Stimulated activated naive B cell treated with anti-CD40 and anti-IgM and Interleukin-4, amounts not matched to agents 10 μg/mL and 1 μg/mL and 100 μg/mL, for 72 hours (primary cell): ENCODE measurements at places on chromosomes 1 and 21.

DNA sequence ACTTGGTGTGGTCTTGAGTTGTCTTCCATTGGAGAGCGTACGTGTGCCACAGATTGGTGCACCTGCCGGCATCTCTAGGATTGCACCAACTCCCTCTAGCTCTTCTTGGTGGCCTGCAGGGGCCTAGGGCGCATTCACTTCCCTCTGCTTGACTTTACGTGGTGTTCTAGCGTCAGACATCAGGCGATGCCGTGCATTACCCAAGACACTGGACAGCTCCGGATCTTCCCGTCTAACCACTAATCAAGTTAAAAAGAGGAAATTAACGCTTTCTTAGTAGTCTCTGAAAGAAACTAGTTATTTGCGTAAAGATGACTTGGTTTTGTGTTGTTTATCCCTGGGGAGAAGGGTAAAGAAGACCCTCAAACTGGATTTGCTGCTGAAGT lies 510 bp upstream of the IL10RB start:
- DNase-seq, result peak; percentile 77

- no peak for DNase-seq
Observed at GRCh38 chr1:204400882-204401510, 10.6 kb downstream of the PPP1R15B start.

- DNase-seq, result no peak
Observed at GRCh38 chr1:115426231-115426771, 88.3 kb upstream of the NGF start.

GRCh38 chr21:24910591-24910990 lies 696.7 kb downstream of the MRPL39 start:
- DNase-seq, result no peak

GRCh38 chr1:37890378-37891014 lies 31.1 kb upstream of the MTF1 start:
- no peak for DNase-seq

DNA sequence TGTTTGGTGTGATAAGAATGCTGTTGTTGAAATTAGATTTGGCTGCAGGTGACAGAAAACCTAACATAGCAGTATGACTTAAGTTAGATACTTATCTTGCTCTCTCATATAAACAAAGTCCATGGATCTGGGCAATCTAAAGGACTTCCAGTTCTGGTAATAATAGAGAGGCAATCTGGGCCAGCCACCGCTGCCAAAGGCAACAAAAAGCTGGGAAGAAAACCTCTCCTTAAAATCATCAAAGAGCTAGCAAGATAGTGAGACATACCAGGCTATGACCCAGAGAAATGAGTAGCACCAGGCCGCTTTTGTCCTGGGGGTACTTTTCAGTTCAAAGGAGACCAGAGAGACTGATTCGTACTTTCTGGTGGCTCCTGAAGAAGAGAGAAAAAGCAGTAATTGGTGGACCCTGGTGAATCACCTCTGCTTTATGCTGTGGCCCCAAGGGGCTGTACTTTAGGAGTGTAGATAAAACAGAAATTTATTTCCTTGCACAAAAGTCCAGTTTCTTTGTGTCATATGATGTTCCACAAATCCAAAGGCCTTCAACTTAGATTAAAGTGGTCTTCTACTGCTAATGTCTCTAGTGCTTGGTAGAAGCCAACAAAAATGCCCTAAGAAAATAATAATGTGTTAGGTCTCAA lies 125.4 kb downstream of the TBX19 start:
- no peak for DNase-seq

GRCh38 chr1:108842525-108843181 lies 14.2 kb downstream of the AKNAD1 start:
- no peak for DNase-seq
